ENCODE measurements at places on chromosomes 1 and 21.
A peak's percentile ranks its signal among the peaks of the same experiment; 100 is the strongest.

DNA sequence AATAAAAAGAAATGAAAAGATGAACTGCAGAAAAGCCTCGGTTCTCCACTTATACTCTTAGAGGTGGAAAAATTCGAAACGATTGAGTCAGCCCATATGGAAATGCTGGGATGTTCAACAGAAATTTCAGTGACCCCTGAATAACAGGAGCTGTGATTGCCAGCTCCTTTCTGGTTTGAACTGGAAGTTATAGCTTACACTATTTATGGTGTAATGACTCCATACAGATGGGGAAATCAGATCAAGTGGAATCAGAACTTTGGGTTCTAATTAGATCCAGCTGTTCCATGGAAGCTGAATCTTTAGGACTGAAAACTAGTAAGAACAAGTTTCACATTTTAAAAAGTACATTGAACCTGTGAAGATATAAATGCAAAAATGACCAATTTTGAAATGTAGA is 569.3 kb upstream of the ZRANB2 start:
- DNase-seq = no peak

GRCh38 chr1:159196543-159196942 is 8.1 kb upstream of the ACKR1 start:
- no peak for DNase-seq

GRCh38 chr1:211329764-211330201 is 3.1 kb downstream of the TRAF5 start:
- DNase-seq = no peak

DNA sequence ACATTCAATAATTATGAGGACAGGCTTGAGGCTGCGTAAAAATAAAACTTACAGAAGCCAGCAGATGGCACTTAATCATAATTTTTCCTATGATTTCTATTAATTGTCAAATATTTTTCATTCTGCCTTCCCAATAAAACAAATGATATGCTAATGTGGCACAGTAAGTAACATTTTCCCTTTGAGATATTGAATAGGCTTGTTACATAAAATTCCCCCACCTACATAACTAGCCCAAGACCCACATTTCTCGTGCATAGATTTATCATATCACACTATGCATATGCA is 55.4 kb upstream of the PTGFRN start:
- DNase-seq = no peak

GRCh38 chr1:212937034-212937433 is 13.3 kb upstream of the VASH2 start:
- DNase-seq = no peak

- DNase-seq = no peak
Observed at GRCh38 chr1:22582661-22583635, 19.7 kb downstream of the EPHA8 start.

GRCh38 chr1:239361403-239361802 is 25.0 kb upstream of the CHRM3 start:
- no peak for DNase-seq

- DNase-seq = peak; percentile 4
Observed at GRCh38 chr1:8097077-8097799, 71.1 kb upstream of the ERRFI1 start.

GRCh38 chr1:23436520-23437354 is 12.2 kb upstream of the TCEA3 start:
- peak; percentile 38 for DNase-seq

DNA sequence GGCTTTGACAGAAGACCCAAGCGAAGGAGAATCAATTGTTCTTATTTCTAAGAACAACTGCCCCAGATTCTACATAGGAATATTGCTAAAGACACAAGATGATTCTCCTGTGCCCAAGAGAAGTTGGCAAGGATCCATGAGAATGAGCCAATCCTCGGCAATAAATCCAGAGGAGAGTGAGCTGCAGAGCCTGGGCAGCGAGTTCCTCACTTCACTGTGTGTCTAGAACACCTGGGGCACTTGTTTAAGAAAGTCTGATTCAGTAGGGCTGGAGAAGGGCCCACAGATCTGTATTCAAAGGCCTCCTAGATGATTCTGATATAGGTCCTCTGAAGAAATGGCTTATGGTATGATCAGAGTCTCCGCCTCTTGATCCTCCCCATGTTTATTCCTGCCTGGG is 31.8 kb downstream of the GADD45A start:
- DNase-seq = no peak

- DNase-seq = peak; percentile 29
Observed at GRCh38 chr1:234875953-234876855, 252.4 kb downstream of the TOMM20 start.

- no peak for DNase-seq
Observed at GRCh38 chr1:84574936-84575335, 696 bp upstream of the CTBS start.

- no peak for DNase-seq
Observed at GRCh38 chr1:147214325-147214724, 10.8 kb downstream of the FMO5 start.

- no peak for DNase-seq
Observed at GRCh38 chr1:44947063-44947773, 39.2 kb downstream of the EIF2B3 start.

DNA sequence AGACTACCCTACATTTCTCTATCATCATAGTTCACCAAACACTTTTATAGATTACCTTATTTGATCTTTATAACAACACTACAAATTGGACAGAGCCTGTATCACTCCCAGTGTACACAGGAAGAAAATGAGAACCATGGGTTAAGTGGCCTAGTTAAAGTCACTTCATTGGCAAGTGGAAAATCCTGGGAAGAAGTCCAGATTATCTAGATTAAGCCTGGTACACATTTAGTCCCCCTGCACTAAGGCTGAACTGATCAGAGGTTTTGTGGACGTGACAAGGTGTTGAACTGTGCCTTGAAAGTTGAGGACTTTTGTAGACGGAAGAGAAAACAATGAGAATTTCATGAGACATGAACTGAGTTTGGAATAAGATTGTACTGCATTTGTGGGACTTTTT is 7.5 kb upstream of the USH2A start:
- no peak for DNase-seq

- DNase-seq = no peak
Observed at GRCh38 chr1:190906206-190906725, 428.6 kb upstream of the BRINP3 start.

- DNase-seq = no peak
Observed at GRCh38 chr1:167086033-167086432, 4.1 kb downstream of the GPA33 start.

DNA sequence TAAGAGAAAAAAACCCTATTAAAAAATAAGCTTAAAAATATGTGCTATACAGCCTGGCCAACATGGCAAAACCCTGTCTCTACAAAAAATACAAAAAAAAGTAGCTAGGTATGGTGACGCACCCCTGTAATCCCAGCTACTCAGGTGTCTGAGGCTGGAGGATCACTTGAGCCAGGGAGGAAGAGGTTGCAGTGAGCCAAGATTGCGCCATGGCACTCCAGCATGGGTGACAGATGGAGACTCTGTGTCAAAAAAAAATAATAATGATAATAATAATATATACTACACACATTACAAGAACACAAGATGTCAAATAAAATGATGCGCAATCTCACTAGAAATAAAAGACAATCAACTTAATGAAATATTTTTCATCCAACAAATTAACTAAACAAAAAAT is 22.9 kb downstream of the NRDC start:
- no peak for DNase-seq

DNA sequence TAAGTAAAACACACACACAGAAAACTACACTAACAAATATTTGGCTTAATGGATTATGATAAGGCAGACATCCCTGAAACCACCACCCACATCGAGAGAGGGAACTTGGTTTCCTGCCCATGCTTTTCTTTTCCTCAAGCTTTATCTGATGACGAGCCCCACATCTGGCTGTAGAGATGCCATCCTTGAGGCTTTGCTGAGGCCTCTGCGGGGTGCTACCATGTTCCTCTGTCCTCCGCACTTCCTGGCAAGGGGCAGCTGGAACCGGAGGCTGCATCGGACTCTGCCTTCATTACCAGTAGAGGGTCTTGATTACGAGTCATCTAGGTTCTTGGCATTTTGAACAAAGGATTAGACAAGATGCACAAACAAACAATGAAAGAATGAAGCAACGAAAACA is 21.7 kb upstream of the C1orf174 start:
- DNase-seq = no peak

GRCh38 chr1:2840036-2840809 is 38.7 kb upstream of the TTC34 start:
- peak; percentile 54 for DNase-seq

GRCh38 chr1:91673613-91674012 is 173.0 kb downstream of the CDC7 start:
- no peak for DNase-seq

- DNase-seq = no peak
Observed at GRCh38 chr1:232754930-232755329, 50.3 kb upstream of the MAP10 start.

DNA sequence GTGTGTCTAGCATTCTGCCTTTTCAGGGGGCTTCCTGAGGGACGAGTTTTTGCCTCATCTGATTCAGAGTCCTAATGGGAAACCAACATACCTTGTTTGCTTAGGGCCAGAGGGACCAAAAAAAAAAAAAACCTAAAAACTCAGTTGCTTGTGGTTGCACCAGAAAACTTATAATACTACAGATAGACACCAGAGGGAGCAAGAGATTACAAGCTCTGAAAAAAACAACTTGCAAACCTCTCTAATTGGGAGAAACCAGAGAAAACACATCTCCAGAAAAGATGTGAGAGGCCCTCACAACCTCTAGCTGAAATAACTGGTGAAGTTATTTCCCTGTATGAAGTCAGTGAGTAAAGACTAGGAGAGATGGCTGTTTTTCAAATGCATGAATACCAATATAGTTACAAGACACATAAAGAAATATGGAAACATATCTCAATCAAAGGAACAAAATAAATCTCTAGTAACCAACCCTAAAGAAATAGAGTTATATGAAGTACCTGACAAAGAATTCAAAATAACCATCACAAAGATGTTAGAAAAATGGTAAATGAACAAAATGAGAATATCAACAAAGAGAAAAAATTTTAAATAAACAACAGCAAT is 233.7 kb upstream of the NFIA start:
- no peak for DNase-seq

GRCh38 chr1:94537254-94537653 is 4.3 kb downstream of the F3 start:
- no peak for DNase-seq

DNA sequence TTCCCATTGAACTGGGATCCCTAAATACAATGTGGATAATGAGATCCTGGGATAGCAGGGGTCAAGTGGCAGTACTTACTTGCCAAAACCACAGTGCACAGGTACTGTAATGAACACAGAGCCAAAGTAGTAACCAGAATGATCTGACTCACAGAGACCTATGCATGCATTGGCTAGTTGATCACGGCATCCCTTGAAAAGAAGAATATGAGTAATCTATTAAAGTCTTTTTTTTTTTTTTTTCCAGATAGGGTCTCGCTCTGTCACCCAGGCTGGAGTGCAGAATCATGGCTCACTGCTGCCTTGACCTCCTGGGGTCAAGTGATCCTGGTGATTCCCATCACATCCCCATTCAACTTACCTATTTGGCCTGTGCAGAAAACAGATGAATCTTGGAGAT is 29.4 kb upstream of the EIF4G3 start:
- DNase-seq = no peak

- DNase-seq = no peak
Observed at GRCh38 chr1:83931658-83932253, 67.2 kb downstream of the TTLL7 start.

GRCh38 chr1:111857194-111857651 is 101.5 kb downstream of the DDX20 start:
- no peak for DNase-seq

DNA sequence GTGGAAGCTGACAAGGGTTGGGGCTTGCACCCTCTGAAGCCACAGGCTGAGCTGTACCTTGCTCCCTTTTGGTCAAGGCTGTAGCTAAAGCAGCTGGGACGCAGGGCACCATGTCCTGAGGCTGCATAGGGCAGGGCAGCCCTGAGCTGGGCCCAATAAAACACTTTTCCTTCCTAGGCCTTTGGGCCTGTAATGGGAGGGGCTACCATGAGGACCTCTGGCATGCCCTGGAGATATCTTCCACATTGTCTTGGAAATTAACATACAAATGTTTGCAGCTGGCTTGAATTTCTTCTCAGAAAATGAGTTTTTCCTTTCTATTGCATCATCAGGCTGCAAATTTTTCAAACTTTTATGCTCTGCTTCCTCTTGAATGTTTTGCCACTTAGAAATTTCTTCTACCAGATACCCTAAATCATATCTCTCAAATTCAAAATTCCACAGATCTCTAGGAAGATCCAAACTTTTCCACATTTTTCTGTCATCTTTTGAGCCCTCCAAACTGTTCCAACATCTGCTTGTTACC is 32.9 kb upstream of the TTLL7 start:
- no peak for DNase-seq

DNA sequence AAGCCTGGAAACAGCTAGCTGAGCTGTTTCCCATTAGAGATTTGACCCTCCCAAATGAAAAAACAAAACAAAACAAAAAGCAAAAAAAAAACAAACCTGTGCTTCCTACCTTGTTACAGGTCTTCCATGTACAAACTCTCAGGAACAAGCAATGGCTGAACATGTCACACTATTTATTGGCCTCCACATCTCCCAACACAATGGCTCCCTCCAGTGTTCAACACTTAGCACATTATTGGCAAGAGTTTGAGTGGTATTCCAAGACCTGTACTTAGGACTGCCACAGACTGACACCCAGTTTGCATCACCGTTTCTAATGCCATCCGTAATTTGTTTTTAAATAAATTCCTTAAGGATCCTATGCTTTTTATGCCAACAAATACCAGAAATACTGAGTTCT is 195.0 kb upstream of the OLFM3 start:
- no peak for DNase-seq

DNA sequence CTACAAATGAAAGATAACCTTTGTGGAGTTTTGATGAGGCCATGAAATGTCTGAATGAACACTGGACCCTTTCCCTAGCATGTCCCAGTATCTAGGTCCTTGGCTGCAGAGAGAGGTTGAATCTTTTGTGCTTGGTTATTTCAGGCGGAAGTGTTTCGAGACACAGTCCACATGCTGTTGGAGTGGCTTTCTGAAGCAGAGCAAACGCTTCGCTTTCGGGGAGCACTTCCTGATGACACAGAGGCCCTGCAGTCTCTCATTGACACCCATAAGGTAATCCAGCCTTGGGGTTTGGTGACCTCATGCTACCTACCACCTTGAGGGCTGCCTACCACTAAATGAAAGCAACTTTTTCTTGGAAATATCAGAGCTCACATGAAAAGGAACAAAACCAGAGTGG is 38.9 kb upstream of the BMP8A start:
- DNase-seq = no peak

- no peak for DNase-seq
Observed at GRCh38 chr1:160647329-160647720, 481 bp upstream of the SLAMF1 start.

- no peak for DNase-seq
Observed at GRCh38 chr1:92515796-92516201, 29.1 kb upstream of the GFI1 start.
